GM23248 (cell line): ENCODE measurements at places on chromosomes 5 and 9. TPM values are rescaled to one million over a fixed set of nuclear protein-coding genes. Genes with fewer than 3 reads are reported as not detected.

The HAVCR2 gene
- not detected in 2 replicates for total RNA-seq

The SLC34A1 gene
- not detected in 2 replicates for total RNA-seq

The KIF24 gene
- total RNA-seq = 1.1 and 1.6 TPM in 2 replicates

The RNF183 gene
- not detected in 2 replicates for total RNA-seq

The GBGT1 gene
- 2.7 and 3.1 TPM in 2 replicates for total RNA-seq

The SEMA6A gene
- under 0.01 TPM in 1 of 2 replicates, not detected in the other for total RNA-seq

The IFNA21 gene
- total RNA-seq = not detected in 2 replicates

The INSL4 gene
- total RNA-seq = not detected in 2 replicates

The MEIKIN gene
- not detected in 2 replicates for total RNA-seq

The DDX46 gene
- total RNA-seq = 16.9 and 21.4 TPM in 2 replicates

The NRG2 gene
- total RNA-seq = not detected in 2 replicates

The CDKN2A gene
- 18.1 and 27.3 TPM in 2 replicates for total RNA-seq

The DMRT3 gene
- total RNA-seq = not detected in 2 replicates

The C9orf43 gene
- total RNA-seq = 0.13 and 0.76 TPM in 2 replicates

The LECT2 gene
- 0.32 TPM in 1 of 2 replicates, not detected in the other for total RNA-seq

The OTP gene
- not detected in 2 replicates for total RNA-seq

The C9 gene
- total RNA-seq = not detected in 2 replicates

The FAM78A gene
- total RNA-seq = 0.38 and 1.1 TPM in 2 replicates

The FIBCD1 gene
- total RNA-seq = 20.2 and 20.9 TPM in 2 replicates

The PLEKHG4B gene
- total RNA-seq = not detected in 2 replicates

The BTF3 gene
- total RNA-seq = 162 and 249 TPM in 2 replicates

The NFIB gene
- 3.4 and 5.3 TPM in 2 replicates for total RNA-seq

The INSL6 gene
- not detected in 2 replicates for total RNA-seq

The RNF208 gene
- total RNA-seq = 0.65 TPM in 1 of 2 replicates, not detected in the other

The NTNG2 gene
- total RNA-seq = 1.5 and 2.5 TPM in 2 replicates

The BTNL3 gene
- total RNA-seq = not detected in 2 replicates

The EIF4E1B gene
- not detected in 2 replicates for total RNA-seq

The LEAP2 gene
- total RNA-seq = 0.13 TPM in 1 of 2 replicates, not detected in the other

The STING1 gene
- 75.0 and 87.8 TPM in 2 replicates for total RNA-seq

The ESM1 gene
- total RNA-seq = 25.5 and 26.1 TPM in 2 replicates

The MOB3B gene
- total RNA-seq = not detected in 2 replicates

The IL31RA gene
- total RNA-seq = 0.89 TPM in 1 of 2 replicates, not detected in the other

The CTSV gene
- not detected in 2 replicates for total RNA-seq

The CDH18 gene
- total RNA-seq = 0.22 TPM in 1 of 2 replicates, not detected in the other

The PAPPA gene
- 30.3 and 31.5 TPM in 2 replicates for total RNA-seq

The FBP2 gene
- total RNA-seq = not detected in 2 replicates

The SLC46A2 gene
- not detected in 2 replicates for total RNA-seq

The PCA3 gene
- not detected in 2 replicates for total RNA-seq

The TPM2 gene
- 1,596 and 1,625 TPM in 2 replicates for total RNA-seq

The FRMD3 gene
- total RNA-seq = 0.13 and 0.32 TPM in 2 replicates

The TAF11L10 gene
- total RNA-seq = not detected in 2 replicates

The ENTREP1 gene
- 0.25 TPM in 1 of 2 replicates, not detected in the other for total RNA-seq

The HEXB gene
- total RNA-seq = 106 and 109 TPM in 2 replicates

The LCN9 gene
- total RNA-seq = not detected in 2 replicates

The PCDHB9 gene
- 1.5 and 2.5 TPM in 2 replicates for total RNA-seq

The NKD2 gene
- not detected in 2 replicates for total RNA-seq

The OCLN gene
- total RNA-seq = 0.76 and 1.7 TPM in 2 replicates

The PDLIM4 gene
- 84.4 and 107 TPM in 2 replicates for total RNA-seq

The CMYA5 gene
- 0.97 and 1.0 TPM in 2 replicates for total RNA-seq

The CCL19 gene
- total RNA-seq = not detected in 2 replicates

The SV2C gene
- total RNA-seq = not detected in 2 replicates

The FOXE1 gene
- not detected in 2 replicates for total RNA-seq

The HSPB3 gene
- 4.1 and 12.3 TPM in 2 replicates for total RNA-seq
